ENCODE measurements at places on chromosomes 12 and 14. TPM values are rescaled to one million over a fixed set of nuclear protein-coding genes. Genes with fewer than 3 reads are reported as not detected.
A peak's percentile ranks its signal among the peaks of the same experiment; 100 is the strongest.

The KRT75 gene
- not detected for total RNA-seq

The ADGRD1 gene
- 6.7 TPM for total RNA-seq

DNA sequence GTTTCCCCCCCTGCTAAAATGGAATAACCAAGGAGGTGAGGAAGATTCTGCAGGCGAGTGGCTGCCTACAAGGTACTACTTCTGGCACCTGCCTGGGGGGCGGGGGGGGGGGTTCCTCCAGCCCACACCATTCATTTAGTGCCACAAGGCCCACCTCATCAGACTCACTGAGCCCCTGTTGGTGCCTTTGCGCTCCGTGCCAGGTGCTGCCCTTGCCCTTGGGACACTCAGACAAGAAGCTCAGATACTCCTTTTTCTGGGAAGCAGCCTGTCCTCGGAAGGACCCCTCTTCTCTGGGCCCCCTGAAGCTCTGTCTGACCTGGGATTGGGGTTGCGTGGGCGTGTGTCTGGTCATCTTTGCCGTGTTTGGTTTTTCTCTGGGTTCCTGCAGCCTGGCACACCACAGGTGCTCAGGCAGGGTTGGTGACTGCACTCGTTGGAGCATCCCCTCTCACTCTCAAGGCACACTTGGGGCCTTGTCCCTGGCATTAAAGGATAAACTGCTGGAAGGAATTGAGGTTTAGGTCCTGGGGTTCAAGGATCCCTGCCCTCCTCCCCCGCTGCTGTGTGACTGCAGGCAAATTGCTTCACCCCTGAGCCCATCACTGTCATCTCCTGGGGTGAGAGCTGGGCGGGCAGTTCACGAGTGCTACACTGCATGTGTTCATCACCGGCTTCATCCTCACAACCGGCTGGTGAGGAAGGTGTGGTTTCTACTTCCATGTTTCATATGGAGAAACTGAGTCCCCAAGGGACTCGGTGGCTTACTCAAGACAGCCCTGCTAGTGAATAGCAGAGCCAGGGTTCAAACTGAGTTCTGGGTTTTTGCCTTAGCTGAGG is 16.9 kb downstream of the FAM222A start:
- DNase-seq, result no peak

DNA sequence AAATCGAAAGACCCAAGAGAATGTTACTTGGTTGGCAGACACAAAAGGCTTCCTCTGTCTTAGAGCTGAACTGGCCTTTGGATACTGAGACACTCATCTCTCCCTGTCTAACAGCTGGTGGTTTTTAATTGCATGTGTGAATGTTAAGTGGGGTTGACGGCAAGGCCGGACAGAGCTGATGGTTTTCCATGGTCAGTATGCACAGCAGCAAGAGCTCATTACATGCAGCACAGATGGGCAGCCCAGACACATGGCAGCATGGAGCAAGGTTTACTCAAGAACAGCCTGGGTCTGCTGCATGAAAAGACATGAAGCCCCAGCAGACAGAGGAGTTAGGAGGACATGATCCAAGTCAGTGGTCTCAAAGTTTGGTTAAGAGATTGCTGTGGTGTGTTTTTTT is 27.8 kb upstream of the CACNA2D4 start:
- DNase-seq, result no peak

GRCh38 chr12:97168804-97169203 is 261.7 kb downstream of the NEDD1 start:
- DNase-seq, result no peak

- peak; percentile 8 for DNase-seq
Measured at GRCh38 chr12:92403210-92404175, 257.8 kb upstream of the BTG1 start.

GRCh38 chr14:99006276-99006675 is 265.7 kb downstream of the BCL11B start:
- DNase-seq, result no peak

DNA sequence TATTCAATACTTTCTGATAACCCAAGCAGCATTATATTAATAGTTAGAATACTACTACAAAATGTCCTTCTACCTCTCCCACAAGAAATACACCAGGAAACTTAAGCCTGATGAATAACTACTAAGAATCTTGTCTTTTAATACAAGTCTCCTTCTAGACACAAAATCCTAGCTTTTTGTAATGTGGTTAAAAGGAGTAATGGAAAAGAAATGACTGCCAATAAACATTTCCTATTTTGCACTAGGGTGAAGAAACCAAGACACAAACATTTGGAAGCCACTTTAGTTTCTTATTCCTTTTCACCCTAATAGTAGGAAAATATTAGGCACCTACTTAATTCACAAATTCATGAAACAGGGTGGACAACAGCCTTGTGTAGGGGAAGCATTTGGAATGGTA is 51.3 kb upstream of the TTC7B start:
- no peak for DNase-seq

DNA sequence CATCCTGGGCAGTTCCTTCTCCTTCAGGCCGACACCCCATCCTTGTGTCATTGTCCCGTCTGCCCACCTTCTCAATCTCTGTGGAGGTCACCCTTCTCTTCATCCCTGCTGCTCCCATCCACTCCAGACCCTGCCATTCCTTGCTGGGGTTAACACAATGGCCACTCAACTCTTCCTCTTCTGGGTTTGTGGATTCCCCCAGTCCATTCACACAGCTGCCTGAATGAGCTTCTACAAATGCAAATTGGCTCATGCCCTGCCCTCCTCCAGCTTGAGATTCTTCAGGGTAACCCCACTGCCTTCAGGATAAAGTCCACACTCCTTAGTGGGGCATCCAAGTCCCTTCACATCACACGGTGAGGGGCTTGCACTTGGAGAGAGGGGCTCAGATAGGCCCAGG is 17.2 kb upstream of the PRMT8 start:
- DNase-seq, result peak; percentile 7

DNA sequence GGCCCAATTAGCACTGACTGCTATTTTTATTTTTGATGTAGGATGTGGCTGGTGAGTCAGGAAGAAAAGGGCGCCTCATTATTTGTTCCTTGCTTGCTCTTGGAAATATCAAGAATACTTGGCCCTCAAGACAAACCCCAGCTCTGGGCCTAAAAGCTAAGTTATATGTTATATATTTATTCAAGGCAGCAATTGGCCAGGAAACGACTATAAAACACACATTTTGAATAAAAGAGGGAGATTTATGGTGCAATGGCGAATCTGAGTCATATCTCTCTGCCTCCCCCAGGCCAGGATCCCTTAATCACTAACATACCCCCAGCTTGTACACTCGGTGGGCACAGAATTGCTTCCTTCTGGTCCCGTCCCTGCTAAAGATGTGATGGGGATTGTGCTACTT is 63.3 kb downstream of the TBX5 start:
- no peak for DNase-seq

- DNase-seq, result no peak
Measured at GRCh38 chr14:23360496-23360895, 4.5 kb downstream of the EFS start.

DNA sequence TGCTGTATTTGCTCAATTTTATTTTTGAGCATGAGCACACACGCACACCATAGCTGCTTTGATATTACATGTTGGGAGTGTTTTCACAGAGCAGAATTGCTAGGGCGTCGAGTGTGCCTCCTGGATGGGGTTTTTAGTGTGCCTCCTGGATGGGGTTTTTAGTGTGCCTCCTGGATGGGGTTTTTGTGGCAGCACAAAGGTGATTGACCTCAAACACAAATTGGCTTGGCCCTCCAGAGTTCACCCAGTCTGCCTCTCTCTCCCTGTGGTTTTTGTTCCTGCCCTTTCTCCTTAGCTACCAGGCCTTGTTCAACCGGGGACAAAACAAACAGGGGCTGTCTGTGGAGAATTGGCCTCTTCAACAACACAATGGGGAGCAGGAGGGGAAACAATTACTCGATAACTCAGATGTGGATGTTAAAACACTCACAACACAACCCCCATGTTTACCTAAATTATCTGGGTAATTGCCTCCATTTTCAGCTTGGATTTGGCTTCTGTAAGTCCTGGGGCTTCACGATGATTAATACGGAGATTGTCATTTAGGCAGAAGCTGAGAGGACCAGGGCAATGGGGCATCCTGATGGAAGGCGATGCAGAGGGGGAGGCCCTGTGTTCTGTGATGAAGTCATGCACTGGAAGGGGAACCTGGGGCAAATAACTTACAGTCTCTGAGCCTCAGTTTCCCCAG is 26.9 kb downstream of the TBX3 start:
- DNase-seq, result no peak

DNA sequence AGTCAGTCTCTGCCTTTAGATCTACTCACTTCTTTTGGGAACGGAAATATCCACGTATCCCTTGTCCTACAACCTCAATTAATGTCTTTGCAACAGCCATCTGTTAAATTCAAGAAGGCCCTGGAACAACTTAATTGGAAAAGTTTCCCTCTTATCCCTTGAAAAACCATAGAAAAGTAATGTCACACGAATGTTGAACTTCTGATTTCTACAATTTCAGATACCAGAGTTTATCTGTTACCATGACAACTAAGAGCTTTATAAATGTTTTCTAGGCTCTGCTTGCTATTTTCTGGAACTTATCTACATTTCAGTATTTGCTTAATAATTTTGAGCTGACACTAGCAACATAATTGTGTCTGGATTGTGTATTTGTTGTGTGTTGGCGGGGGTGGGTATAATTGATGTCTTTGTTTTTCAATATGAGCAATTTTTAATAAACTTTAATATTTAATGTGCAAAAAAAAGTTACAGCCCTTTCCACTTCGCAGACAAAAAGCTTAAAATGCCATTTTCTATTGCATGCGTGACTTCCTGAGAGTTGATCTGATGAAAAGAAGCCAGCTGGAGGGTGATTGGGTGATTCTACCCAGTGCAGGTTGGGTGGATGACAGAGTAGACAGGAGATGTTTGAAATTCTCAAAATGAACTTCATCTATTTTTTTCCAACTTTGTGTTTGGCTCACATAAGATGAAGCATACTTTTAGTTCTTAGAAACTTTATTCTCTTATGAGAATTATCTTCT is 11.8 kb upstream of the EDDM3A start:
- no peak for DNase-seq

DNA sequence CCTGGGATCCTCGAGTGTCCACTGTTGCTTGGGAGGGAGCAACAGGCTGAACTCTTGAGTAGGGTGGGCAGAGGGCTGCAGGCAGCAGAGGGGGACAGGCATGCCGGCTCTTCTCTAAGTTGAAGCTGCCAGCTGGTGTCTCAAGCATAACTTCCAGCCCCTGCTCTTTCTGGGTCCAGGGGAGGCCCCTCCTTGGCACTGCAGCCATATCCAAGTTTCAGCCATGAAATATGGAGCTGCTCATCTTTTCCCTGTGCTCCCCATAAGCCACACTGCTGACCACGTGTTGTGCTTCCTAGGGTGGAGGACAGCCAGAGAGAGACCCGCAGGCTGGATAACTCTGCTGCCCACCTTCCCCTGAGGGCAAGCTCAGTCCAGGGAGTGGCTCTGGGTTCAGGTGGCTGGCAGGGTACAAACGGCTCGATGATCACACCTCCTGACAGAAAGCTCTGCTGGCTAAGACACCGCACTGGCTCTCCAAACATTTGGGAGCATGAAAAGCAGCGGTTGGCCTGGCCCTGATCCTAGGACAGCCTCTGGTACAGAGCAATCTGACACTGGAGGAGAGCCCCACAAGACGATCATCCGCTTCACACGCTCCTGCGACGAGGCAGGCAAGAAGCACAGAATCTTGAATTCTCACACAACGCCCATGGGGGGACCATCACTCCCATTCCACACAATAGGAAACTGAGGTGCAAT is 79.6 kb downstream of the PITPNM2 start:
- DNase-seq, result no peak

All from kidney (tissue), 22 donors.